Frontal cortex (tissue), 4 donors: ENCODE measurements at places on chromosomes 12 and 14. TPM values are rescaled to one million over a fixed set of nuclear protein-coding genes. Genes with fewer than 3 reads are reported as not detected.

TRMT61A gene
- 4.9 TPM for total RNA-seq

GPR33 gene
- not detected for total RNA-seq

NRIP2 gene
- not detected for total RNA-seq

FOXA1 gene
- not detected for total RNA-seq

GRCh38 chr12:122326586-122326985 lies 60.3 kb upstream of the VPS33A start:
- DNase-seq = no peak

DNA sequence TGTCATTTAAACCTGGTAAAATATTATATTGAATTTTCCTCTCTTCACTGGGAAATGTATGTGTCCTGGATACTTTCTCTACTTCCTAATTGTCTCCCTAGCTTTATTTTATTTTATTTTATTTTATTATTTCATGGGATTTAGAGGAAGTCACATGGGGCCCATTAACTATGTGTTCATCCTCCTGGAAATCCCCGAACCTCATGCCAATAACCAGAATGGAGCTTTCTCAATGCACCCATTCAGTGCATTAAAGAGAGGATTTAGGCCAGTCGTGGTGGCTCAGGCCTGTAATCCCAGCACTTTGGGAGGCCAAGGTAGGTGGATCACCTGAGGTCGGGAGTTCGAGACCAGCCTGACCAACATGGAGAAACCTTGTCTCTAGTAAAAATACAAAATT lies 1.3 kb upstream of the RPGRIP1 start:
- no peak for DNase-seq

- no peak for DNase-seq
These were observed 458.3 kb downstream of the ETNK1 start for GRCh38 chr12:23083267-23083666.

DNA sequence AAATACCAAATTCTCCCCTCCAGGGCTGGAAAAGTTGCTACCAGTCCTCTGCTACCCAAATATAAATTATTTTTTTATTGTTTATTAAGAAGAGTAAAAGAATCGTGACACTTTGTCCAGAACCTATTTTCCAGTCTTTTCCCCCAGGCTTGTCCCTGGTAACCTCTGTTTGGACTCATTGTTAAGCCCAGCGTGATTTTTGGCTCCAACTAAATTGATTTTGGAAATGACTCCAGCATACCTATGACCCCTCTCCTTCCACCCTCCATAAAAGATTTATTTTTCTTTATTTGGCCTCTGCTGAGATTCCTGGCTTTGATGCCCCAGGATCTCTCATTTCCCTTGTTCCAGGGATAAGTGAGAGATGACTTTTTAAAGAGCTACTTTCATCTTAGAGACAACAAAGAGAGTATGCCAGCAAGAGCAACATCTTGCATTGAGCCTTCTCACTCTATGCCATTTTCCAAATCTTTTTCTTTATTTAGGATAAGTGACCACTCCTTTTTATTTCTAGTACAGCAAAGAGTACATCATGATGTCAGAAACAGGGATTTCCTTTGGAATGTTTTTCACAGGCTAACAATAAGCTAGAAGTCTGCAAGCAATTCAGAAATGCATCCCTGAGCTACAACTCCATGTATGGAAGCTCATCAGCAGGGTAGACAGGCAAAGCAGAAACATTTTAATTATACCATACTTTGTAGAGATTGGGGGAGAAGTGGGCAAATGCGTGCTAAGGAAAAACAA lies 75.8 kb downstream of the DAD1 start:
- no peak for DNase-seq

DNA sequence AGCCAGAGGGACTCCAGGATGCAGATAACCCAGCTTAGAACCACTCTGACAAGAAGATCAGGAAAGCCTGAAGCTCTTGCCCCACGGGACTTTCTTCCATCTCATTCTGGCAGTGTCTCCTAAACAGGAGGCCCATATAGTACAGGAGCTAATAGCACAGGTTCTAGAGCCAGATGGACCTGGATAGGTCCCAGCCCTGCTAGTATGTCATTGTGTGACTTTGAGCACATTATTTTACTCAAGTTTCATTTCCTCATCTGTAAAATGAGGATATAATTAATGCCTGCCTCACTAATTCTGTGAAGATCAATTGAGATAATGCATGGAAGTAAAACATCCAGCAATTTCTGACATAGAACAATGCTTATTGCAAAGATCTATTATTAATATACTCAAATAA lies 66.5 kb upstream of the GZMB start:
- no peak for DNase-seq

DNA sequence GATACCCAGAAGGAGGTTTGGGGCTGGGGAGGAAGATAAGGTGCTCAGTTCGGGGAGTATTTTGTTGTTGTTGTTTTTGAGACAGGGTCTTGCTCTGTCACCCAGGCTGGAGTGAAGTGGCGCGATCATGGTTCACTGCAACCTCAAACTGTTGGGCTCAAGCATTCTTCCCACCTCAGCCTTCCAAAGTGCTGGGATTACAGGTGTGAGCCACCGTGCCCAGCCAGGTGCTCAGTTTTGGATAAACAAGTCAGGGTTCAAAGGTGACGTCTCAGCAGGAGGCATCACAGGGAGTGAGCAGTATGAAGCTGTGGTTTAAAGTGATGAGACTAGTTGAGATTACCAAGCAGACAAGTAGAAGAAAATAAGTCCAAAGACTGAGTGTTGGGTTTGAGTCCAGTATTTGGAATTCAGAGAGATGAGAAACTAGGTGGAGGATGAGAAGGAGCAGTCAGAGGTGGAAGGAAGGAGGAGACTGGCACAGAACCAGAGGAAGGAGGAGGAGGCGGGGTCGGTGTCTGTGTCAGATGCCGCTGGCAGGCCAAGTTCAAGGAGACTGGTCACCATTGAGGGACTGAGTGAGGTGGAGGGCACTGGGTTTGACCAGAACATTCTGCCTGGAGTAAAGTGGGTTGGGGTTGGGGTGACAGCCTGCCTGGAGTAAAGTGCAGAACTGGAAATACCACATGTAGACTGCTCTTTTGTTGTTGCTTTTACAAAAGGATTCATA lies 16.1 kb downstream of the SLC35E3 start:
- DNase-seq = no peak

- no peak for DNase-seq
These were observed 35.9 kb upstream of the FOS start for GRCh38 chr14:75242546-75243273.

- DNase-seq = no peak
These were observed 91.4 kb downstream of the VRK1 start for GRCh38 chr14:96888593-96888992.

- no peak for DNase-seq
These were observed 58.1 kb downstream of the TEAD4 start for GRCh38 chr12:3017281-3017680.

- no peak for DNase-seq
These were observed 745.5 kb downstream of the TMTC2 start for GRCh38 chr12:83432176-83432719.
